ENCODE measurements at places on chromosomes 12 and 14. TPM values are rescaled to one million over a fixed set of nuclear protein-coding genes. Genes with fewer than 3 reads are reported as not detected.

Gene RTL1
- total RNA-seq: not detected

Gene EXOC3L4
- not detected for total RNA-seq

Gene PACS2
- 47.3 TPM for total RNA-seq

Gene TRHDE
- total RNA-seq: not detected

Gene FLRT2
- not detected for total RNA-seq

Gene FAM177A1
- 32.5 TPM for total RNA-seq

Gene NUDT14
- total RNA-seq: 37.5 TPM

Gene PPHLN1
- 95.3 TPM for total RNA-seq

Gene SERPINA5
- not detected for total RNA-seq

Gene PMCH
- not detected for total RNA-seq

Gene OXA1L
- 150 TPM for total RNA-seq

Gene USP44
- 4.2 TPM for total RNA-seq

Gene SNAPC1
- 9.5 TPM for total RNA-seq

Gene CD69
- total RNA-seq: 10.3 TPM

Gene CD163
- total RNA-seq: not detected

Gene TPPP2
- total RNA-seq: not detected

Gene TSPAN9
- total RNA-seq: 0.74 TPM

Gene PSMA6
- 249 TPM for total RNA-seq

Gene LALBA
- not detected for total RNA-seq

Gene NEUROD4
- total RNA-seq: not detected

Gene TTC6
- total RNA-seq: not detected

Gene SPIC
- total RNA-seq: not detected

Gene CLEC6A
- total RNA-seq: not detected

Gene LRCOL1
- not detected for total RNA-seq

Gene SLC10A1
- total RNA-seq: not detected

Gene REP15
- total RNA-seq: not detected

Gene DNAJC22
- total RNA-seq: 1.1 TPM

Gene CISTR
- total RNA-seq: 1.3 TPM

Gene PPP4R4
- 1.00 TPM for total RNA-seq

Gene EML5
- total RNA-seq: 5.2 TPM

Gene FOS
- total RNA-seq: 4.6 TPM

Gene PTCSC3
- not detected for total RNA-seq

Gene GLIPR1L1
- total RNA-seq: not detected
